ENCODE measurements at places on chromosomes 13 and 19. TPM values are rescaled to one million over a fixed set of nuclear protein-coding genes. Genes with fewer than 3 reads are reported as not detected.

DNA sequence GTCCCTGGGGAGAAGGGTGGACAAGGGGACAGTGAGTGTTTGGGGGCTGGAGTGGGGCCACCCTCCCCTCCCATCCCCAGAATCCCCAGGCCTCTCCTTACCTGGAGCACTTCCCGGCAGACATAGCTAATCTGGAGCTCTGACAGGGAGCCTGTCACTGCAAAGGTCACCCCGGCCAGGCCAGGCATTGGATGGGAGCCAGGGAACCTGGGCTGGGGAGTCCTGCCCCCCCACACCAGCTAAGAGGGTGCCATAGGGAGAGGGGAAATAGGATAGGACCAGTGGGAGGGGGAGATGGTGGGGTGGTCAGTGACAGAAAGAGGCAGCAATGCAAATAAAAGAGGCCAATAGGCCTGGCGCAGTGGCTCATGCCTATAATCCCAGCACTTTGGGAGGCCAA lies 3.5 kb downstream of the MAP4K1 start:
- no peak for DNase-seq

DNA sequence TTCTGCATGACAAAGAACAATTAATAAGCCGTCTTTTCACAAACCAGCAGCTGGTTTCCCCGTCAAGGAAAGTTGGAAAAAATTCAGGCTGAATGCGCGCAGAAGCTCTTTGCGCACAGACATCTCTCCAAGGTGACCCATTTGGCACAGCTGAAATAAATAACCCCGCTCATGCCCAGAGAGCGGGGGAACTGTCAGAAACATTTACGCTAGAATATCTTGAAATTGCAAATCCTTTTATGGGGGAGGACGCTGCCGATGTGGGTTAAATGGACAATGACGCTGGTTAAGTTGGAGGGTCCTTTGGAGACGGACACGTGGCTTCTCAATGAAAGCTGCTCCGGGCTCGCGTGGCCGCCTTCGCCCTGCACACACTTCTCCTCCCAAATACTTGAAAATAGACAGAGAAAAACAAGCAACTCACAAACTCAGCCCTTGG lies 30.6 kb downstream of the GSX1 start:
- no peak for DNase-seq

DNA sequence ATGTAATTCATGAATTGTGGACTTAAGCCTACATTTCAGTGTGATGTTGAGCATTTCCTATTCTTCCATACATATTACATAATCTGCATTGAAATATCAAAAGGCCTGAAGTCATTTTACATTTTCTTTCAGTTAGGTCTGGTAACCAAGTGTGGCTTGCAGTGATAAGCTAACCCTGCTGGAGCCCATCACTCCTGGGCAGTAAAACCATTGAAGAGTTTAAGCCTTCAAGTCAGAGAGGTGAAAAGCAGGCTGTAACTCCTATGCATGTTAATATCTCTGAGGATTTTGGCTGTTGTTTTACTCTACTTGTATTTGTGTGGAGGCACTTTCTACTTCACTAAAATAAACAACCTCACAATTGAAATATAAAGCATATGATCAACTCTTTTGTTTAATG lies 248.8 kb downstream of the SLITRK5 start:
- no peak for DNase-seq

The CEACAM8 gene
- total RNA-seq: not detected

DNA sequence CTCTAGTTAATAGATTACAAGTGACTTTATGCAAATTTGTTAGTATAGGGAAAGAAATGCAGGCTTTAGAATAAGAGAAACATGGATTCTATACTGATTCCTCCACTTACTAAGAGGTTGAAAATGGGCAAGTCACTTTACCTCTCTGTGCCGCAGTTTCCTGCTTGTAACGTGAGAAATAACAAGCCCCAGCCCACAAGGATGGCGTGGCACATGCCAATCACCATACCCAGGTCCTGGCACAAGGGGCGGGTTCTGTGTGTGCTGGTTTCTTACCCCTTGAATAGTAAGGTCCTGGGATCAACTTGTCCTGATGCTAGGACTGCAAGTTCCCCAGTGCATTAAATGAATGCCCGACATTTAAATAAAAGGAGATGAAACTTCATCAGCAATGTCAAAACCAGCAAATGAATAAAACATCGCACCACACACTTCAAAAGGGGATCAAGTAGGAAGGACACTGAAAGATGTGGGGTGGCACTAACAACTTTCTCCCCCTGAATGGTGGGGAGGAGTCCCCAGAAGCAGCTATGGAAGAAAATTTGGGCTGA lies 7.9 kb upstream of the SIGLEC9 start:
- DNase-seq: no peak

The CYP2A13 gene
- 0.32 TPM for total RNA-seq

DNA sequence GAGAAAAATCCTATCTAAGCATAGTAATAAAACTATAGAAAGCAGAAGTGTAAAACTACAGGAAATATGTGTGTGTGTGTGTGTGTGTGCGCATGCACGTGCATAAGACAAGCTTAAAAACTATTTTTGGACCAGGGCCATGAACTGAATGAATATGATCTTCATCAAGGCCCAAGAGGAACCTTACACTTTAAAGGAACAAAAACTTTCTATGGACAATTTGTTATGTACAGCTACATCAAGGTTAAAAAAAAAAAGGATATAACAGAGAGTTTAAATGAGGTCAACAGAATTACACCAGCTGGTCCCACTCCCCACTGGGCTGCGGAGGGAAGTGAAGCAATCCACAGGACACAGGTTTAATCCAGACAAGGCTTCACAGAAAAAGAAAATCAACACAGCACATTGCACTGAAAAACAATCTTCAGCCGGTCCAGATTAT lies 151.1 kb downstream of the LHFPL6 start:
- DNase-seq: no peak

DNA sequence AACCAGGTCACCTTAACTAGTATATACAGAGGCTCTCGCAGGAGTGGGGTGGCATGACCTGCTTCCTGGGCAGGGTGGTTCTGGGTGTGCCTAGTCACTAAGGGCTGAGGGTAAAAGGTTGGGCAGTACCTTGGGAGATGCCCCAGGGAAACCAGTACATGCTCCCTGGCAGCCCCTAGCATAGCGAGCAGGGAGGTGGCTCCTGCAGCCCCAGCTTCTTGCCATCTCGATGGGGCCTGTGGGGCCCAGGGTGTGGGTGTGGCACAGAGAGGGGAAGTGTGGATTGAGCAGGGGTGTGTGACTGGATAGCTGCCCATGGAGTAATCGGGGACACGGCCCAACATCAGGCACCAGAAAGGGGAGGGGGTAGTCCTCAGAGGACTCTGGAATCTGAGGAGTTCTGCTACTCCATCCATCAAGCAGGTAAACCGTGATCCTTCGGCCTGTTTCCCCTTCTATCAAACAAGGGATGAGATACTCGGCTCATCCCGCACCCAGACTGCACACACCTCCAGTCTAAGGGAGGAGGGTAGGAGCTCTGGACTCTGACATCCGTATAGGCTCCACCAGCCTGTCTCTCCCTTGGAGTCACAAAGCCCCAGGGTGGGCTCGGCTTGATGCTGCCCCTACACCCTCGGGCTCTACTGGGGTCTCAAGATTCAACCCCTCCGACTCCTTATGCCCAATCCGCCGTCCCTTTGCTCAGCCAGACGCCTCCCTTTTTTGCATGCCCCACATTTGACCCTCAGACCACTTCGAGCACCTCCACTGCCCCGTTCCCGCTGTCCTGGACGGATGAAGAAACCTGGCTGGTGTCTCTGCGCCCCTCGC lies 1.1 kb downstream of the ZBTB45 start:
- no peak for DNase-seq

- no peak for DNase-seq
These were observed 31.2 kb downstream of the KATNAL1 start for GRCh38 chr13:30276178-30276577.

DNA sequence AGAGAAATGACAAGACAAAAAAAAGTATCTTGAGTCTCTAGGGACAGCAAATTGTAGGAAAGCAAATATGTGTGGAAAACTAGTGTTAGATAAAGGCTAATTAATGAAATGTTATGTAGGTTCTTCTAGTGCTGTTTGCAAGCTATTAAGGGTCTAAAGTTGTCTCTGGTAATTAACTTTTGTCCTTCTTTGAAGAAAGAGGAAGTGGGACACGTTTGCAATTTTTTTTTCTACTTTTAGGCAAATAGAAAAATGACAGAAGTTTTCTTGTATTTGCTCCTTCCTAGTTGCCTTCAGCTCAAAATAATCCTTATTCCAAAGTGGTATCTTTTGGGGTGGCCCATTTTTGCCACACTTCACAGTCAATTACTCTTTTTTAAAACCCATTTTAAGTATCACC lies 1877.7 kb upstream of the PRR20A start:
- DNase-seq: no peak

DNA sequence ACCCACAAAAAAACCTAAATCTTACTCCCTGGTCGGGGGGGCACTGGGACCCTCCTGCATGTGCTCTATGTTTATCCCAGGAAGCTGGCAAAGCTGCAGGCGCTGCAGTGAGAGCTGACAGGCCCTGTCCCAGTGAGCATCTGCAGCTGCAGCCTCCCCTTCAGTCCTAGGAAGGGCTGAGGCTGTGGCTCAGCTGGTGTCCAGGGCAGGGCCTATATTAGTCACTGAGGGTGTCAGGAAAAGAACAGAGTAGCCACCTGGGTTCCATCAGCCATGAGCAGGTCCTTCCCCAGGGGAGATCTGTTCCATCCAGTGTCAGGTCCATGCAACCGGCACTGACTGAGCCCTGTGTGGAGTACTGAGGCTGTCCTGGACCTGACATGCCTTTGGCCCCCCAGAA lies 120.5 kb downstream of the TNFRSF19 start:
- no peak for DNase-seq

The STK24 gene
- 134 TPM for total RNA-seq

GRCh38 chr13:97030705-97031452 lies 36.6 kb upstream of the OXGR1 start:
- no peak for DNase-seq

DNA sequence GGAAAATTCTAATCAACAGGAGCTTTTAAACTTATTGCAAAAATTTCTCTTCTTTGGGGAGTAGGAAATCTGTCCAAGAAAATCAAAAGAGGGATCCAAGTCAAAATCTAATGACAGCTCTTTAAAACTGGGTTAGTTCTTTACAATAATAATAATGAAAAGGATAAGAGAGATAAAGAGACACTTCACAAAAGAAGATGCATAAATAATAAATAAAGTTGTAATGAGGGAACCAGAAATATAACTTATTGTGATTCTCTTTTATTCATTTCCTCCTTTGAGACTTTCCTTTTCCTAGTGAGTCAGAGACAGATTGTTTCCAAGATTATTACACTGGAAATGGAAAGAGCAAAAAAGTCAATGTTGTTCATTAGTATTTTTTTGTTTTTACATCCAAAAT lies 1029.3 kb downstream of the PCDH17 start:
- DNase-seq: no peak

GRCh38 chr19:58395220-58395978 lies at the start of gene RNF225:
Gene RNF225, plus strand, starts transcription at chr19:58395656. Its CDS starts 434 bp downstream, at chr19:58396090.
- DNase-seq: peak; percentile 59

GRCh38 chr19:35729763-35730162 lies 12.0 kb downstream of the KMT2B start:
- no peak for DNase-seq

The LHFPL6 gene
- 1.4 TPM for total RNA-seq

- peak; percentile 78 for DNase-seq
These were observed 27.9 kb upstream of the PARP4 start for GRCh38 chr13:24540236-24541126.

DNA sequence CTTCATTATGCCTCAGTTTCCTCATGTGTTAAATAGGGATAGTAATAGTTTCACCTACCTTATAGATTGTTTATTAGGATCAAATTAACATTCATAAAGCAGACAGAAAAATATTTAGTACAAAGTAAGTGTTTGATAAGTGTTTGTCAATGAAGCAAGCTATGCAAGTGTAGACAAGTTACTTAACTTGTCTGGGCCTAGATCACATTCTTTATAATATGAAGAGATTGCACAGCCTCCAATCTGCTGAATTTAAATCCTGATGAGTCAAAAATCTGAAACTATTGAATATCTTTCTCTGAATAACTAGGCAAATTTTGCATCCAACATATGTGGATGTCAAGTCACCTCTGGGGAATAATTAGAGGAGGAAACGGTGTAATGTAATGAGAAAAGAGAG lies 170.5 kb downstream of the MZT1 start:
- no peak for DNase-seq

DNA sequence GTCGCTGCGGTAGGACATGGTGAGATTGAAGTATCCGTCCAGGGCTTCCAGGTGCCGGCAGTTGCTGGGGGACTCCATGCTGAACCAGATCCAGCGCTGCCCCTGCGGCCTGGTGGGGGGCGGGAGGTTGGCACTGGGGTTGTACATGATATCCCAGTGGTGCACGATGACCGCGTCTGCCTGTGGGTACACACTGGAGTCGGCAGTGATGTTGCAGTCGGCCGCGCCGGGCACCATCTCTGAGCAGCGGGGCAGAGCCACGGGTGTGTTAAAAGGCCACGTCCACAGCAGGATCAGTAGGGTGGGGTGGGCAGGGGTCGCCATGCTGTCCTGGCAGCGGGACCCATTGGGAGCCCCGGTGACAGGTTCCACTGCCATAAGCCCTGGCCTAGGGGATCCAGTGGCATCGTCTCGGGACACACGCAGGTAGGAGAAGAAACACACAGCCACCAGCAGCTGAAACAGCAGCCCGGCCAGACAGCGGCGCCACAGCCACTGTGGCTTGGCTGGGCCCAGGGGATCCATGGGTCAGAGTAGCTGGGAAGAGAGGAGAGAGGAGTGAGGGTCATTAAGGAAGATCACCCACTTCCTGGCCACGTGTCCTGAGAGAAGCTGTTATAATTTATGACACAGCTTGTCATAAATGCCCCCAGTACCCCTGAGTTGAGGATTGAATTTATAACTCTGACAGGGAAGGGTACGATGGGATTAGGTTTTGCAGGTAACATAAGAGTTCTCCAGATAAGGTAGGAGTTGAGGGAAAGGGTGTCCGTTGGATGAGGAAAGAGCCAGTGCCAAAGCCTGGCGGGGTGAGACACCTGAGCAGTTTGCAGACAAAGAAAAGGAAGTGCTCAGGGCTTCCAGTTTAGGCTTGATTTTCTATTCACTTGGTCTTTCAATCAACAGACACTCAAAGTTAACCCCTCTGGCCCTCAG lies 2.9 kb downstream of the FUT5 start:
- DNase-seq: no peak

DNA sequence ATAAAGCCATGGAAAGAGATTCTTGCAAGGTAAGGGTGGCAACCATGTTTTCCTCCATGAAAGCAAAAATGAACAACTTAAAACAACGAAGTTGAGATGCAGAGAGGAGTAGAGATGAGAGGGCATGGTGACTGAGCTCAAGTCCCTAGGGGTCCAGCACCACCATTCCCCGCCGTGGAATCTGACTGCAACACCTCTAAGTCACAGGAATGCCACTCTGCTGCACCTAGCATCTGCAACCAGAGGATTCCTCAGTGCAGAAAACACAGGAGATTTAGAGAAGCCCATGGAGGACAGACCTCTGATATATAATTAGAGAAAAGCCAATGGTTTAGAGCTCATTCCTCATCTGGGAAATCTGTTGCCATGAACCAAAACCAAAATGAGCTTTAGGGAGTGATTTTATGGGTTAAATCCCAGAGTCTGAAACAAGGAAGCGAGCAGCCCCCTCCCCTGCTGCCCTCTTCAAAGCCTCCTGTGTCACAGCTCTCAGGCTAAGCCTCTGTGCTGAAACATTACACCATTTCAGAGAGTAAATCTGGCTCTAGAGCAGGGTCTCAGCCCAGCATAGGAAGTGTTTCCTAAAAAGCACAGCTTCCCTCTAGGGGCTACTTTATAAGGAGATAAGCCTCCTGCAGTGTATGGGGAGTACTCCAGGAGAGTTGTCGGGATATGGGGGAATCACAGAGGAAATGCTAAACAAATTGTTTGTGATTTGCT lies 1043.6 kb downstream of the UQCRFS1 start:
- peak; percentile 32 for DNase-seq

The PRTN3 gene
- 0.61 TPM for total RNA-seq

- no peak for DNase-seq
These were observed 214.2 kb downstream of the FGF9 start for GRCh38 chr13:21884965-21885567.

- no peak for DNase-seq
These were observed 8.3 kb upstream of the PNMA8B start for GRCh38 chr19:46503848-46504453.

Measured in WTC11 (cell line).